CD4-positive, alpha-beta T cell treated with Interleukin-2 at 100 ng/mL for 4 hours (primary cell): ENCODE measurements at places on chromosomes 3 and 15.

- no peak for DNase-seq
These were observed 37.9 kb downstream of the RAB6B start for GRCh38 chr3:133857767-133858166.

GRCh38 chr3:3353153-3353552 is 173.7 kb upstream of the CRBN start:
- DNase-seq = no peak

GRCh38 chr3:23659274-23659673 is 146.5 kb upstream of the UBE2E1 start:
- DNase-seq = no peak

DNA sequence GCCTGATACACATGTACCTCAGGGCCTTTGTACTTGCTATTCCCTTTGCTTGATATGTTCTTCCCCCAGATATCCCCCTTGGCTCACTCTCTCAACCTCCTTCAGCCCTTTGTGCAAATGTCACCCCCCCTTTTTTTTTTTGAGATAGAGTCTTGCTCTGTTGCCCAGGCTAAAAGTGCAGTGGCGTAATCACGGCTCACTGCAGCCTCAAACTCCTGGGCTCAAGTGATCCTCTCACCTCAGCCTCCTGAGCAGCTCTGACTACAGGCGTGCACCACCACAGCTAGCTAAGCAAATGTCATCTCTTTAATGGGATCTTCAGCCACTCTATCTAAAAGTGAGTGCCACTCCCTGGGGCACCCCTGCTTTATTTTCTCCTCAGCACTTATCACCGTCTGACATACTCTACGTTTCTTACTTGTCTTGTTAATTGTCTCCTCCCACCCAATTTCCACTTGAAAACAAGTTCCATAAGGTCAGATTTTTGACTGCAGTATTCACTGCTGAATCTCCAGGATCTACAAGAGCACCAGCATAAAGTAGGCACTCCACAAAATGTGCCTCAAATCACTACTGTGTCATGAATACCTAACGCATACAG is 14.6 kb downstream of the IP6K2 start:
- DNase-seq = no peak

- DNase-seq = no peak
These were observed 303.5 kb downstream of the PTPRG start for GRCh38 chr3:61864886-61865285.

GRCh38 chr3:196408565-196409300 is 23.5 kb downstream of the UBXN7 start:
- DNase-seq = no peak

DNA sequence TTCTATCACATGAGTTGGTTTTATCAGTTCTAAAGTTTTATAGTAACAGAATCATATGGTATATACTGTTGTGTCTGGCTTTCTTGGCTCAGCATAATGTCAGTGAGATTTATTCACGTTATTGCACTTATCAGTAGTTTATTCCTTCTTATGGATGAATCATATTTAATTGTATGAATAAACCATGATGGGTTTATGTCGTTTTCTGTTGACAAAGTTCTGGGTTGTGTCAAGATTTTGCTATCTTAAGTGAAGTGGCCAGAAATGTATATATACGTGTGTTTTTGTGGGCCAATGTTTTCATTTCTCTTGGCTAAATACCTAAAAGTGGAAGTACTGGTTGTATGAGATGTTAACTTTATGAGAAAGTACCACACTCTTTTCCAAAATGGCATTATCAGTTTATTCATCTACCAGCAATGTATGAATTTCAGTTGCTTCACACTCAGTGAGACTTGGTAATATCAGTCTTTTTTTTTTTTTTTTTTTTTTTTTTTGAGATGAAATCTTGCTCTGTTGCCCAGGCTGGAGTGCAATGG is 112.4 kb upstream of the DCBLD2 start:
- no peak for DNase-seq

GRCh38 chr15:99449514-99449913 is 116.3 kb upstream of the MEF2A start:
- no peak for DNase-seq

GRCh38 chr15:84598250-84598649 is 2.6 kb upstream of the ZSCAN2 start:
- peak; percentile 65 for DNase-seq

GRCh38 chr3:149701206-149701976 is 43.6 kb upstream of the WWTR1 start:
- DNase-seq = peak; percentile 11

- DNase-seq = peak; percentile 49
These were observed 3.5 kb downstream of the CSK start for GRCh38 chr15:74785194-74786032.

GRCh38 chr15:75694241-75695182 is 18.1 kb downstream of the CSPG4 start:
- DNase-seq = no peak

- DNase-seq = peak; percentile 96
These were observed 14.3 kb downstream of the KAT2B start for GRCh38 chr3:20054549-20054987.

DNA sequence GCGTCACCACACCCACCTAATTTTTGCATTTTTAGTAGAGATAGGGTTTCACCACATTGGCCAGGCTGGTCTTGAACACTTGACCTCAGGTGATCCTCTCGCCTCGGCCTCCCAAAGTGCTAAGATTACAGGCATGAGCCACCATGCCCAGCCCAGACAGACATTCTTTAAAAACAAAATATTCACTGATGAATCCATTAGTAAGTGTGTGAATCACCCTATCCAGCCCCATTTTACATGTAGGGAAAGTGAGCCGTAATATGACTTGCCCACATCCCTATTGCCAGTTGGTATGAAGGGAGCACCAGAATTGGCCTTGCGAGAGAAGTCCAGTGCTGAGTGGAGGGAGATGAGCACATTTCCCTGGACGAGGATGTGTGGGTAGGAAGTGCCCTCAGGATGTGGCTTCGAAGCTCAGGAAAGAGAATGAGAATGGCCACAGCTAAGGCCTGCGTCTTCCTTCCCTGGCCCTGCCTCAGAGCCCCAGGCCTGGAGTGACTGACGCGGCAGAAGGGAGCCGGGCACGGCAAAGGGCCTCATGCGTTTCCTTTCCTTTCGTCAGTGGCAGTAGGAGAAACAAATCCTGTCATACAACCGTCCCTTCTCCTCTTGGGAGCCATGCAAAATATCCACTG is 28.3 kb upstream of the ETV5 start:
- DNase-seq = no peak

- DNase-seq = no peak
These were observed 481.7 kb upstream of the TGFBR2 start for GRCh38 chr3:30124435-30125370.

DNA sequence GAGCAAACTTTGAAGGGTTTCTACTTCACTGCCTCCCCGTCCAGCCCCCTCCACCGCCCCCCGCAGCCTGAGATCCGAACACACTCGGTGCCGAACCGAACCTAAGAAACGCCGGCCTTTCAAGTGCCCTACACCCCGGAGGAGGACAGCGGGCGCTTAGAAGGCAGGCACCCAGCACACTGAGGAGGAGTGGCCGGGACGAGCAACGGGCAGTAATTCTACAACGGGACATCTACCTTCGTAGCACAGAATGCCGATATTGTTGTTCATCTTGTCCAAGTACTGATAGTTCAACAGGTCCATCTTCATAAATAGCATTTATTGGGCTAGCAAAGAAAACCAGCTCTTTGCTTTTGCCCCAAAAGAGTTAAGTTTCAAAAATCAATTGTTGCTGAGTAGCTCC is 513 bp downstream of the VGLL4 start:
- no peak for DNase-seq
